ENCODE measurements at places on chromosomes 6 and 20. TPM values are rescaled to one million over a fixed set of nuclear protein-coding genes. Genes with fewer than 3 reads are reported as not detected.

IGF2R gene
- 56.5 TPM for total RNA-seq

MYCT1 gene
- total RNA-seq: 104 TPM

BPI gene
- total RNA-seq: not detected

EYA2 gene
- not detected for total RNA-seq

LAMA5 gene
- total RNA-seq: 59.0 TPM

OOEP gene
- not detected for total RNA-seq

TEAD3 gene
- 0.27 TPM for total RNA-seq

RXRB gene
- total RNA-seq: 18.3 TPM

CFAP61 gene
- total RNA-seq: not detected

BFSP1 gene
- total RNA-seq: 2.8 TPM

MAP3K5 gene
- 11.9 TPM for total RNA-seq

ABHD16B gene
- total RNA-seq: not detected

PPDPF gene
- total RNA-seq: 14.5 TPM

PRR18 gene
- total RNA-seq: not detected

CCN6 gene
- not detected for total RNA-seq

CTCFL gene
- not detected for total RNA-seq

MOG gene
- not detected for total RNA-seq

FBXO5 gene
- total RNA-seq: 6.9 TPM

CCM2L gene
- 13.1 TPM for total RNA-seq

PTK6 gene
- total RNA-seq: under 0.01 TPM

PHF20 gene
- total RNA-seq: 23.7 TPM

OXT gene
- total RNA-seq: not detected

BCKDHB gene
- total RNA-seq: 8.9 TPM

SLPI gene
- 0.19 TPM for total RNA-seq

DOK5 gene
- 0.36 TPM for total RNA-seq

GHRH gene
- total RNA-seq: not detected

ATRN gene
- total RNA-seq: 41.4 TPM

VSX1 gene
- not detected for total RNA-seq

SLC35F1 gene
- not detected for total RNA-seq

C6orf58 gene
- total RNA-seq: not detected

KCNB1 gene
- total RNA-seq: under 0.01 TPM

RNF114 gene
- 42.5 TPM for total RNA-seq

NAPB gene
- 5.8 TPM for total RNA-seq

DDX43 gene
- total RNA-seq: 0.75 TPM

MCM3 gene
- 91.9 TPM for total RNA-seq

RUNX2 gene
- total RNA-seq: not detected

RNF182 gene
- under 0.01 TPM for total RNA-seq

FBXO9 gene
- total RNA-seq: 20.8 TPM

SMOC2 gene
- not detected for total RNA-seq

STX11 gene
- 5.7 TPM for total RNA-seq

PTCRA gene
- not detected for total RNA-seq

TINAG gene
- not detected for total RNA-seq

DLK2 gene
- total RNA-seq: 0.09 TPM

MPC1 gene
- 21.5 TPM for total RNA-seq

TCF21 gene
- not detected for total RNA-seq

BIRC7 gene
- not detected for total RNA-seq

NKAPL gene
- total RNA-seq: 0.85 TPM

GABRR2 gene
- 0.19 TPM for total RNA-seq

C6orf132 gene
- total RNA-seq: 0.85 TPM

RHAG gene
- not detected for total RNA-seq

SIGLEC1 gene
- total RNA-seq: not detected

ADGB gene
- not detected for total RNA-seq
